ENCODE measurements at places on chromosomes 16 and 17.

DNA sequence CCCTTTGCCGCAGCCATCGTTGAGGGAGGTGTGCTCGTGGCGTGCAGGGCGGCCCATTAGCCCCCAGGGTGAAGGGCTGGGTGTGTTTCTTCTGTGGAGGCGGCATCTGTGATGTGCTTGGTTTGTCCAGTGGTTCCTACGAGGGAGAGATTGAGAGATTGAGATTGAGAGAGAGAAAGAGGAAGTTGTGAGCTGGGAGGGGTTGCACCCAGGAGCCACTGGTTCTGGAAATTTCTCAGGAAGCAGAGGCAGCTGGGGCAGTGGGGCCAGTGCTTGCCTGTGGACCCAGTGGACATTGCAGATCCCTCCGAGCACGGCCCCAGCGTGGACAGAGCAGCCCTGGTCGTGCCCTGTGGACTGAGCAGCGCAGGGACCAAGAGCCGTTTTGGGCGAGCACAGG is 72.0 kb upstream of the ZNF750 start:
- DNase-seq = no peak

- DNase-seq = no peak
Observed at GRCh38 chr17:8658810-8659209, 28.3 kb upstream of the MYH10 start.

DNA sequence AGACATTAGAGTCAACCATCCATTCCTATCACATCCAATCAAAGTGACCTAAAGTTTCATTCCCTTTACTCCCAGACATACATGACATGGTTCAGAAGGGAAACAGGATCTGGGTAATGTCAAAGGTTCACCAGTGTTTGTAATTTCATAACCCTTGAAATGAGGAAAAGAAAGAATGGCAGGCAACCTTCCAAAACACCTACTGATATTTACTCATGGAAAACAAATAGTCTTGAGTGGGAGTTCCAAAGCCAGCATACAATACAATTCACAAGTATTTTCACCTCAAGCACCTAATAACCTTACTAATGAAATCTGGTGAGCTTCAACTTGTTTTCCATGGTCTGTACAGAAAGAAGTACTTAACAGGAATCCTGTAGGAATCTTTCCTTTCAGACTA is 72.5 kb upstream of the AXIN2 start:
- DNase-seq = no peak

DNA sequence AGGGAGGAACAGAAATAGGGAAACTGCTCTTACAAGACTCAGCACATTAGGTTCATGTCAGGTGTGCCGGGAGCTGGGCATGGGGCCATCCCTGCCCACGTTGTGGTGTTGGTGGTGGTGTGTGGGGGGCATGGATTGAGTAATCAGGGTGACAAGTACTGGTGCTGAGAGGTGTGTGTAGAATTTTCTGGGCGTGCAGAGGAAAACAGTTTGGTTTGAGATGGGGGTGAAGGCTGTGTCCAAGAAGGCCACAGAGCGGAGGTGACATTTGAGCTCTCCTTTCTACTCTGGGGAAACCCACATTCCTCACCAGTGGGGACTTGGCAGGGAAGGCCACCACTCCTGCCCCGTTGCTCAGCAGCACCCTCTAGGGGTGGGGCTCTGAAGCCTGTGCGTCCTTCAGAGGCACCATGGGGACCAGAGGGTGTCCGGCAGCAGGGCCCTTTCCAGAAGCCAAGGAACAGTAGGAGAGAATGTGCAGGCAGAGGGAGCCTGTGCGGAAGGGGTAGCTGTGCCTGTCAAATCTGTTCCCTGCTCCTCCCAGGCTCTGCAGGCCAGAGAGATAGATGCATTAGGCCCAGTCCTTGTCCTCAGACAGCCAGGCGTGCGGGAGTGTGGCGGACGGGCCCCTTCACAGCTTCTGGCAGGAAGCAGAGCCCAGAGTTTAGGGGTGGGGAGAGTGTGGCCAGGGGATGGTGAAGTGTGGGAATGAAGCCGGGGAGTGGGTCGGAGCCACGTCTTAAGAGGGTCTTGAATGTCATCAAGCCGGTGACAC is 48.7 kb upstream of the GSE1 start:
- no peak for DNase-seq

DNA sequence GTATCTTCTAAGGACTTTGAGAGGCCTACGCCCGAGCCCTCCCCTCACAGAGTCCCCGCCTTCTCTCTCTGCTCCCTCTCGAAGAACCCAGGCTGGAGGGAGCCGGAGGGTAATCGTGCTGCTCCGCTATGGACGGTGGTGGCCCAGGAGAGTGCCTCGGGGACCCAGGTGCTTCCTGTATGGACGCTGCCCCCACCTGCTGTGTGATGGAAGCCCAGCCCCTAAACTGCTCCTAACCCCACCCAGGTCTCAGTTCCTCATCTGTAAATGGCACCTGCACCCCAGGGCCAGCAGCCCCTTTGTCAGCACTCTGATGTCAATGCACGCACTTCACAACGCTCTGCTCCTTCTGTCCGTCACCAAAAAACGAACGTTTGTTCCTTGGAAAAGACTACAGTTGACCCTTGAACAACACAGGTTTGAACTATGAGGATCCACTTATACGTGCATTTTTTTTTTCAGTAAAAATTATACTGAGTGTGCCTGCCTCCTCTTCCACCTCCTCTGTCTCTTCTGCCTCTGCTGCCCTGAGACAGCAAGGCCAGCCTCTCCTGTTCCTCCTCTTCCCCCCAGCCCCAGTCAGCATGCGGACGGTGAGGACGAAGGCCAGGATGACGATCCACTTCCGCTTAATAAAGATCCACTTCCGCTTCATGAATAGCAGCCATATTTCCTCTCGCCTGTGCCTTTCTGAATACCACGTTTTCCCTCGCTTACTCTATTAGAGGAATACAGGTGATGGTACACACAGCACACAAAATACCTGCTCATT is 118.3 kb downstream of the BANP start:
- DNase-seq = no peak

DNA sequence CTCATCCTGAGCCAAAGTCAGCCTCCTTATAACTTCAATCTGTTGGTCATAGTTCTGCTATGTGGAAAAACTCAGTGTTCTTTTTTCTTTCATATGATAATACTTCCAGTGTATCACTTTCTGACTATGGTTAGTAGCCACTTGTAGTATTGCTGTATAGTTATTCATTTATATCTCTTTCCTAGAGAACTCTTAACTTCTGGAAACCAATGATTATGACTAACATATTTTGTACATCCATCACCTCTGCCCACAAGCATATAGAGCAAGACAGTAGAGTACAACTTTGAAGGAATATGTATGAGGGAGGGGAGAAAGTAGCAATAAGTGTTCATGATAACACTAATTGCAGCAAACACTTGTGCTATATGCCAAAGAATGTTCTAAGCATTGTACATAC is 38.6 kb downstream of the COX10 start:
- no peak for DNase-seq

GRCh38 chr17:10238661-10239060 is 40.3 kb upstream of the GAS7 start:
- DNase-seq = no peak

GRCh38 chr16:75506574-75506973 is 11.3 kb upstream of the CHST6 start:
- DNase-seq = no peak

GRCh38 chr17:4565209-4566141 is 5.1 kb upstream of the GGT6 start:
- DNase-seq = no peak

- no peak for DNase-seq
Observed at GRCh38 chr17:44307387-44308186, 814 bp upstream of the RUNDC3A start.

- DNase-seq = no peak
Observed at GRCh38 chr16:55242667-55243066, 81.3 kb upstream of the IRX6 start.

DNA sequence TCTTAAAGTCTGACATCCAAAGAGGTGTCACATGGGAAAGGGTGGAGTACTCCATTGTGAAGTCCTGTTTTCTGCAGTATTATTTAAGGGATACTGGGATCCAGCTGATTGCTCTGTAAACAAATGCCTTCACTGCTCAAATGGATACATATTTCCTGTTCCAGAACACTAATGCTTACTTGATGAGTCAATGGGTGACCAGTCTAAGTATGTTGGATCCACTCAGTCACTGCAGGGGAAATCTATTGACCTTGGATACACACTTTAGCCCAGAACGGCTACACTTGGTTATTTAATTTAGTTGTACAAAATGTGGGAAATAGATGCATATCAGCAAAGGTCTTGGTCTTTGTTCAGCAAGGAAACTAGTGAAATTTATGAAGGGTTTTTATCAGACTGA is 261.4 kb downstream of the MAP2K4 start:
- DNase-seq = no peak

DNA sequence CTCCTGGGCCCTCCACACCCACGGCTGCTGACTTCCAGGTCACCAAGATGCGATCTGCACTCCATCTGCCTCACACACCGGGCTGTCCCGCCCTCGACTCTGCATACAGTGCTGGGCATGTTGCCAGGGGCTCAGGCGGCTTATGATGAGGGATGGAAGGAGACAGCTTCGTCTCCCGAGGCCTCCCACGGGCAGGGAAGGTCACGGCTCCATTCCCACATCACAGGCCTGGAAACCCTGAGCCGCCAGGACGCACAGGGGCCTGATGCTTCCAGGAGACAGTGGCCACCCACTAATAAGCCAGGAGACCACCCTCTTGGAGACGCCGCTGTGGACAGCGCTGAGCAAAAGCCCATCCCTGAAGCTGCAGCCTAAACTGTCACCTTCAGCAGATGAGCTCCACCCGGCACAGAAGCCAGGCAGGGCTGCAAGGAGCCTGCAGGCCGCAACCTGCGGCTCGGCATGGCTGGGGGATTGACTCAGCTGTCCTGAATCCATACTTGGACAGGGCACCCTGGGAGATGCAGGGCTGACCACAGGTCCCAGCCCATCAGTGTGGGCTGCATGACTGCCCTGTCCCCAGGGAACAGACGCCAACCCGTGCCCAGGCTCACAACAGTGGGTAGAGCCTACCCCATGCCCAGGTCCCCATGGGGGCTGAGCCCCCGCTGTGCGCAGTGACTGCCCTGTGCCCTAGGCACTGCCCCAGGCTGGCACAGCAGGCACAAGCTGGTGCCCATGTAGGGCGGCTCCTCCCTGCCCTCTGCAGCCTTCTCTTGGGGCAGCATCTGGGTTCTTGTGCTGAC is 34.4 kb downstream of the SLC7A5 start:
- no peak for DNase-seq

DNA sequence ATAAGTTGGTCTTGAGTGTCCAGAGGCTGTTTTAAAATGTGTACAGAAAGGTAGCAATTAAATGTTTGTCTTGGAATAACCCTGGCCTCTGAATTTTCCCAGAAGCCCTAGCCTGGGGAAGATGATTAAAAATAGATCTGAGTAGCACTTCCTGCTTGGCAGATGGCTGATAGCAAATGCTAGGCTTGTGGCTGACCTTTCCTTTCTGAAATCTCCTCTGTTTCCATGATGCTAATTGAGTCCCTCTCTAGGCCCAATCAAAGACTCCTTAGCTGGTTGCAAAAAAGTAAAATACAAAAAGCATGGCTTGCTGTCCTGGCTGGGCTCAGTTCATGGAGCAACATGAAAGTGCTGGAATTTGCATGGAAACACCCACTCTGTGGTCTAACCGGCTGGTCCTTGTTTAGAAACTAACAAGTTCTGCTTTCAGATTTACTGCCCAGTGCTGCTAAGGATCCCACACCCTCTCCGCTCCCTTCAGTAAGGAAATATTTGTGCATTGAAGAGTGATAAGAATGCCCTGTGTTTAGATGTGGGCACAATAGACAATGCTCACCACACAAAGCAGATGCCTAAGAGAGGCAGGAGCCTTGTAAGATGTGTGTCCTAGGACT is 40.8 kb downstream of the YPEL2 start:
- DNase-seq = no peak

DNA sequence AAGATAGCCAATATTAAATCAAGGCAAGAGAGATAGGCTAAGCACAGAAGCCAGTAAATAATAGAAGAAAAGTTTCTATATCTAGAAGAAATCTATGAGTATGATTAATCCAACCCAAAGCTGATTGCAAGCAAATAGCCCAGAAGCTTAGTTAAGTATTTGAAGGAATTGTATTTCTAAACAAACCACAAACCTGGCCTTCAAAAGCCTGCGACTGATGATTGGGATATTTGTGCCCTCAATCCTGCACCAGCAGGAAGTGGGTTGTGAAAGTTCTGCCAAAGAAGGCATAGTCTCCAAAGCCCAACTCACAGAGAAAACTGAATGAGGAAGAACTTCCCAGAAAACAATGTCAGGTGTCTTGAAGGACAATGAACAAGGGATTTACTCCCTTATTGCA is 114.5 kb upstream of the C17orf78 start:
- no peak for DNase-seq

- no peak for DNase-seq
Observed at GRCh38 chr16:75289189-75289588, 37.8 kb upstream of the BCAR1 start.

DNA sequence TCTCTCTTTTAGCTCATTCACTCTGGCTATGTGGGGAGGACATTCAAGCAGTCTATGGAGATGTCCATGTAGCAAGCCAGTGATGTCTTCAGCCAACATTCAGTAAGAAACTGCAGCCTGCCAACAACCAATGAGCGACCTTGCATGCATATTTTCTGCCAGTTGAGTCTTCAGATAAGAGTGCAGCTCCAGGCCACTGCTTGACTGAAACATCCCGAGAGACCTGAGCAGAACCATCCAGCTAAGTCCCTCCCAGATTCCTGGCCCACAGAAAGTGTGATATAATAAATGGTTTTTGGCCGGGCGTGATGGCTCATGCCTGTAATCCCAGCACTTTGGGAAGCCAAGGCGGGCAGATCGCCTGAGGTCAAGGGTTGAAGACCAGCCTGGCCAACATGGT is 10.5 kb upstream of the C17orf58 start:
- no peak for DNase-seq

GRCh38 chr16:54201200-54201599 is 85.4 kb downstream of the IRX3 start:
- no peak for DNase-seq

DNA sequence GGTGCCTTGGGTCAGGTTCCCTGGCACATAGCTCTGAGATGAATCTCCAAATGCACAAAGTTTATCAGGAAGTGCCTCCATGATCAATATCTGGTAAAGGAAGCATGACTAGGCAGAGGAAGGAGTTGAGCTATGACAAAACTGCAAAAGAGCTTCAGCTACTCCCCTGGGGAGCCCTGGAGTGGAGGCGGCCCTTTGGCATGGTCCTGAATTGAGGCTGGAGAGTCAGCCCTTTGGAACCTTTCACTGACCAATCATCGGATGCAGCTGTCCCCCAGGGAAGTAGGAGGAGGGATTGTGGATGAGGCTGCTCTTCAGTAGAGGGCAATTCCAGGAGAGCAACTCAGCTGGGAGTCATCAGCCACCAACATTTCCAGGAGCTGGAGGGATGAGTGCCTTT is 46.1 kb upstream of the NLRP1 start:
- DNase-seq = no peak

GRCh38 chr17:28470266-28470913 is 3.1 kb upstream of the SLC13A2 start:
- no peak for DNase-seq

DNA sequence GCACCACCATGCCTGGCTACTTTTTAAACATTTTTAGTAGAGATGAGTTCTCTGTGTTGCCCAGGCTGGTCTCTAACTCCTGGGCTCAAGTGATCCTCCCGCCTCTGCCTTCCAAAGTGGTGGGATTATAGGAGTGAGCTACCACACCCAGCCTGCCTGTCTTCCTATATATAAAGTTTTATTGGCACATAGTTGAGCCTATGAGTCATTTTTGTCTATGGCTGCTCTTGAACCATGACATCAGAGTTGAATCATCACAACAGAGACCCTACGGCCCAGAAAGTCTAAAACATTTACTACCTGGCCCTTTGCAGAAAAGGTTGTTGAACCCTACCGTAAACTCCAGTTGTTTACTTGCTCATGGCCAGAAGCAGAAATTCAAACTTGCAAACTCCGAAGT is 7.9 kb downstream of the SEPTIN12 start:
- DNase-seq = no peak
